ENCODE measurements at places on chromosomes 2 and 18.
A peak's percentile ranks its signal among the peaks of the same experiment; 100 is the strongest.

GRCh38 chr2:65708086-65708485, 275.7 kb upstream of the SPRED2 start:
- no peak for DNase-seq

DNA sequence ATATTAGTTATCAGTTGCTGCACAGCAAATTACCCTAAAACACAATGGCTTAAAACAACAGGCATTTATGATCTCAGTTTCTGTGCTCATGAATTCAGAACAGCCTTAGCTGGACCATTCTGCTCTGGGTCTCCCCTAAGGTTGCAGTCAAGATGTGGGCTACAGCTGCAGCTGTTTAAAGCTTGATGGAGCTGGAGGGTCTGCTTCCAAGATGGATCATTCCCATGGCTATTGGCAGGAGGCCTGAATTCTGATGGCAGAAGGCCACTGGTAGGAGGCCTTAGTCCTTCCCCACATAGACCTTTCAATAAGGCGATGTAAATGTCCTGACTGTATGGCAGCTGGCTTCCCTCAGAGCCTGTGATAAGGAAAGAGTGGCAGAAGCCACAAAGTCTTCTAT, 118.6 kb upstream of the SERPINE2 start:
- DNase-seq, result no peak

DNA sequence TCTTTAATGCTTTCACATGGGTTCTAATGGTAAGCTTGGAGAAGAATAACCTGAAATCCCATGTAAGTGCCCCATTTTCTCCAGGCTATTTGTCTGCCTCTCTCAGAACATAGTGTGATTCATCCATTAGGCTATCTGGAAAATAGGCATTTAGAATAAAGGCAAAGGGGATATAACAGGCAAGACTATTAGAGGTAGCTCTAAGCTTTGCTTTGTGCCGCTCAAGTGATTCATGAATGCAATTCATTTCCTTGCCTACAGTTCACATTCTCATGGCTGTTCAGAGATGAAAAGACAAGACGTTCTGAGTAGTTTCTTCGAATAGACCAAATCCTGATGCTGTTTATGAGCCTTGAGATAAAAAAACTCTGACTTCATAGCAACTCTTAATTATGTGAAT, 101.7 kb downstream of the ANKRD44 start:
- no peak for DNase-seq

DNA sequence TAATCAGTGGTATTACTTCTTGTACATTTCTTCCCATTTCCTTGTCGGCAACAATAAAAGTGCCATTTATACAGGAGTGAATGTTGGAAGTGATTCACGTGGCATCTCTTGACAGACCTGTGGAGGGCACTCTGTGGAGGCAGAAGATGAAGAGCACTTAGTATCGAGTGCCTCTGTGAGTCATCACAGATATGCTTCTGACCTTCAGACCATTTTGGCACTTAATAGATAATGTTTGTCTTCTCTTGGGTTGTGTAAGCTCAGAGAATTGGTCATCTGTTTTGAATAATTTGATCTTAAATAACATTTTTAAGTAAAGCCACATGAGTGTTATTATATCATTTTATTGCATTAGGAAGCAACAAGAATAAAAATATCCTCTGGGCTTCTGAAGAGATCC, 305.5 kb downstream of the PTPRM start:
- DNase-seq, result no peak

- no peak for DNase-seq
Measured at GRCh38 chr2:176555781-176556180, 286.5 kb downstream of the MTX2 start.

DNA sequence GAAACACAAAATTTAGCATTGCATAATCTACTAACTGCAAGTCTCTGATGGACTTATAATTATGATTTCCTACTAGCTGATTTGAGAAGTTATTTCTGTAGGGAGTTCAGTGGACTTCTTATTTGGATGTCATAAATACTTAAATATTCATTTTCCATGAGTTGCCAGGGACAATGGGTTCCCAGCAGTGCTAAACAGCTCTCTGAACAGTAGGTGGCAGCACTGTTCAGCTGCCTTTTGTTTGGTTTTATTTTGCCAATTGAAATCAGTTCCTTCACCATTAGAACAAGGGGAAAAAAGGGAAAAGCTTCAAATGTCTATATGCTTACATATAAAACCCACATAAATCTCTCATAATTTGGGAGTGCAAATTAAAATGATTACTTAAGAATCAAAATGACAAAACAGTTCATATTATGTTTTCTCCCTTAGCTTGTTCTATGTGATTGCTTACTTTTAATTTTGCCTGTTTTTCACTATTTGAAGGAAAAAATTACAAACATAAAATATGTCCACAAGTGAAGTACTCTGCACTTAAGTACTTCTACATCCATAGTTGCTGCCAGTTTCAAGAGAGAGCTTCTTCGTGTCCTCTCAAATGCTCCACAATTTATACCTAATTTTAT, 898.9 kb downstream of the CPS1 start:
- peak; percentile 1 for DNase-seq

GRCh38 chr2:62016957-62017356, 111.5 kb downstream of the COMMD1 start:
- DNase-seq, result no peak

DNA sequence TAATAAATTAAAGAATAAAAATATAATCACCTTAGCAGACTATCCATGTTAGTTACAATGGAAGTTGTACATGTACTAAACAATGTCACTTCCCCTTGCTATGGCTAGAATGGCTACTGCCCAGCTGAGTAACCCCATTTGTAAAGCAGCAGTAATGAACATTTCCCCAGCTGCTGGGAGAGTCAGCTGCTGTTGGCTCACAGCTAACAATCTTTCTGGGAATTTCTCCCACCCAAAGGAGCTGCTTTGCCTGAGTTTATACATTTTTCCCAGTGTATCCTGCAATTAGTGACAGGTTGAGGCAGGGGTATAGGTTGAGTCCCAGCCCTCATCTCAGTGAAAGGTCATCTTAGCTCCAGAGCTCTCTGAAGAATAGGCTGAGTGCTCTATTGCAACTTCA, 665.6 kb upstream of the KLHL29 start:
- no peak for DNase-seq

GRCh38 chr2:80365762-80366161, 61.2 kb upstream of the LRRTM1 start:
- no peak for DNase-seq

DNA sequence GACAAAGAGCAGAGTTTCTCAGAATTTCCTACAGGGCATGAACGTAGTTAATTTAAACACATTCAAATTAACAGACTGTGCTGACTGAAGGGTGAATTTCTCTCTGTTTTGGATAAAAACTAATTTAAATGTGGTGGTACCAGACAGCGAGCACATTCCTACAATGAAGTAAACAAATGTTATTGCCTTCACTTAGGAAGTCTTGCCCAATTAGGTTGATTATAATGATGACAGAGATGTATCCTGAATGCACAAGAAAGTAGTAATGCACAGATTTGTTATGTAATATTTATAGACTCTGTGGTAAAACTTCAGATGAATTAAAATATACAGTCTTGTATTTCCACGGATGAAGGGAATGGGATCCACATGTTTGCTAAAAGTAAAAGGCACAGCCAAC, 507.2 kb downstream of the EPHA4 start:
- no peak for DNase-seq

GRCh38 chr2:54601339-54601738, 122.1 kb upstream of the EML6 start:
- no peak for DNase-seq

DNA sequence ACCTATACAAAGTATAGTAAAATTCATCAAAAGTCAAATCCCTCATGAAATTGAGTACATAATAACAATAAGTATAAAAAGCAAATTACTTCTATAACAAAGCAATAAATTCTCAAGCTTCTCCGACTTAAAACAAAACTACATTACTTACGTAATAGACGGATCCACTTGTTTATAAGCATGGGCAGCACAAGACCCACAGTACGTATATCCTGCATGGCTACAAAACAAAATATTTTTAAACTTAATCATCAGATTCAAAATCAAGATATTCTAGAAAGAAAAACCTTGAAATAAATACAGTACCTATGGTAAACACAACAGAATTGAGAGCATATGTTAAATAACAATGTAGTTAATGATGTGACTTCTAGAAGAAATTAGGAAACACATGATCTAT, 78.9 kb downstream of the MEMO1 start:
- no peak for DNase-seq

DNA sequence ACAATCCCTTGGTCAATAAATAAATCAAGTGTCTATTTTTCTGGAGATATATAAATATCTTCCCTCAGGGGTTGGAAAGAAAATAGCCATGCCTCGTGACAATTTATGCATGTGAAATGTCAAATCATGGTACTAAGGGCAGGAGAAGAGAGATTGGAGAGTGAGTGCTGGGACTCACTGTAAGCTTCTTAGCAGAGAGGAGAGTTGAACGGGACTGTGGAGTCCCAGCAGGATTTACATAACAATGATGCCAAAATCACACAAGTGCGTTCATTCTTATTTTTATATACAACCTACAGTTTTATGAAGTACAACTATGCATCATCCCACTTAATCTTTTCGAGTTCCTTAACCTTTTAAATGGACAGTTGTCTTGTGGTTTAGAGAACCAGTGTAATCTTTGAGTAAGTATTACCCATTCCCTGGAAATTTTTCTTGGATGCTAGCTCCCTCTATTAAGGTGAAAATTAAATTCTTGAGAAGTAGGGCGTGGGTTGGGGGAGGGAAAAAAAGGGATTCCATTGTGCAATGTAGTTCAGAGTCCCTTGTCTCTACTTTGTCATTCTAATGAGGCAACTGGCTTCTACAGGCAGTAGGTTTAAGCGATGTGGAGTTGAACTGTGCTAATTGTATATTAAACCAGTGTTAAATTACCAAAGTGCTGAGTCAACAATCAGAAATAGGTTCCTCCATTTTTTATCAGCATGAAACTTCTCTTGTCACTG, 143.6 kb upstream of the EPHA4 start:
- no peak for DNase-seq

DNA sequence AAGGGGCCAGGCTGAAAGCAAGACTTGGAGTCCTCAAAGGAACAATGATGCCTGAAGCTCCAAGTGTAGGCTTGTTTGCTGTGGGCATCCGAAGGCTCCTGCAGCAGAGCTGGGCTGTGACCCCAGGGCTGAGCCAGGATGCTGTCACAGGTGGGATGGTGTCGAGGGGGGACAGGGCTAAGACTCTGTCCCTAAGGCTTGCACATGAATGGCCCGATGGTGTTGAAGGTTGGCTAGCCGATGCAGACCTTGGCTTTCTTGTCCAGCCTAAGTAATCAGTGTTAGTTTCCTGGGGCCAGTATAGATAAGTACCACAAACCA, 251.0 kb downstream of the NDUFA10 start:
- DNase-seq, result no peak

GRCh38 chr2:175206866-175207265, 25.4 kb upstream of the ATP5MC3 start:
- DNase-seq, result no peak

- DNase-seq, result no peak
Measured at GRCh38 chr18:27377251-27377650, 192.1 kb upstream of the CHST9 start.

DNA sequence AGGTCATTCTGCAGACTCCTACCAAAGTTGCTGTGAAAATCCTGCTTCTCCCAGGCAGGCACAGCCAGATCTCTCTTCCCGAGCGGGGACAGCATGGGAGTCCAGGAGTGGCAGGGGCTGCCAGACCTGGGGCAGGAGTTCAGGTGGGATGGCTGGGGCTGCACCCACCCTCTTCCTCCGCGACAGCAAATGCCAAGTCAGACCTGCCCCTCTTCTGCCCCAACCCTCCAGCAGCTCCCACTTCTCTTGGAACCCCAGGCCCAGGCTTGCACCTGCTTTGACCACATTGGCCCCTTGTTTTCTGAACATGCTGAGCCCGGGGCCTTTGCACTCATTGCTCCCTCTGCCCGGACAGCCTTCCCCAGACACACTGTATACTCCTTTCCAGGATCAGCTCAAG, 288.2 kb upstream of the HS6ST1 start:
- no peak for DNase-seq

DNA sequence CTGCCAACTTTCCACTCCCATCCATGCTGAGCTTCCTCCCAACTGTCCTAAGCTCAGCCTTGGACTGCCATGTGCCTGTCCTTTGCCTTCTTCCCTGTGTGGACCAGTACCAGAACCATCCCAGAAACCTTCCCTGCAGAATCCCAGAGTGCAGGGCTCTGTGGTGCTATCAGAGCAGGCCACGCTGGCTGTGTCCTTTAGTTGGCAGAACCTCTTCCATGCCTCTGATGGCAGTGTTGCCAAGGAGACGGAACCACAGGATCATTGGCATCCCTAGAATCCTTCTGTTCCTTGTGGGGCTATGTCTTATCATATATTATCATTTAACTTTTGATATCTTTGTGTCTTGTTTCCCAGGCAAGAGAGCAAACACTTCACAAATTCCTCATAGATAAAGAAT, 73.0 kb upstream of the NOSTRIN start:
- no peak for DNase-seq

- no peak for DNase-seq
Measured at GRCh38 chr2:155975734-155976133, 356.8 kb downstream of the NR4A2 start.

DNA sequence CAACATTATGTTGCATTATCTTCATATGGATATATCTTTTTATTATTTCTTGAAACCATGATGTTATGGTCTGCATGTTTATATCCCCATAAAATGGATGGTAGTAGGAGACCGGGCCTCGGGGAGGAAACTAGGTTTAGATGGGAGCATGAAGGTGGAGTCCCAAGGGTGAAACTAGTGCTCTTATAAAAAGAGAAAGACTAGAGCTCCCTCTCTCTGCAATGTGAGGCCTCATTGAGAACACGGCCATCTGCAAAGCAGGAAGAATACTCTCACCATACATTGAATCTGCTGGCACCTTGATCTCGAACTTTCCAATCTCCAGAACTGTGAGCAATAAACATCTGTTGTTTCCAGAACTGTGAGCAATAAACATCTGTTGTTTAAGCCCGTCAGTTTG, 64.0 kb downstream of the NXPH2 start:
- DNase-seq, result peak; percentile 19

DNA sequence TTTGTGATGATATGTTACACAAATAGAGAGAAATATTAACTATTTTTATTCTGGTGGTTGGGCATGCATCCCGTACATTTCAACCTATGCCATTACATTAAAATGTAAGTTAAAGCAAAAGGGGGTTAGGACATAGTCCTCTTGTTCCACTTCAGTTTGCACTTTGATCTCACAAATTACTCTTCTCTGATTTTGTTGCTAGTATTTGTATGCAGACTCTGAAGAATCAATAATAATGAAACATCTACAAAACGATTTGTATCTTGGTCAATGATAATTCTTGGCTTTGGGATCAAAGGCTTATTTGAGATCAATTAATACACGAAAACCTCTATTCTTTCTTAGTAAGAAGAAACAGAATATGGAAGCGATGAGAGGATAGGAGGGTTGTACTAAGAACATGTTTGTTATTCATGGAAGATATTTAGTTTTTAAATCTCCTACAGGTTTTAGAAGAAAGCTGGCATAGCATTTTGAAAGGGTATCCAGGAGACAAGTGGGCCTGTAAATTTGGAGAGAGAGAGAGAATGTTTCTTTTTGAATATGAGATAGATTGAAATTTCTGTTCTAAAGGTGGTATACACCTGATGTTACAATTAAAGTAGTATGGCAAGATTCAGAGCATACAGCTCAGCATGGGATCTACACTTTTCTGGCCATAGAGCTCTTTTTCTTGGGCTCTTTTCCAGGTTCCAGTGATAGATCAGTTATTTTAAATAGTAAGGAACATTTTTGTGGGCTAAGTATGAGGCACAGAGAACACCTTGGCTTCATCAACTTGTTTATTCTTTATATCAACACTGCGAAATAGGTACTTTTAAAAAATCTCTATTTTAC, 347.9 kb downstream of the PTPRM start:
- DNase-seq, result no peak

GRCh38 chr2:29949042-29949441, 27.7 kb upstream of the ALK start:
- DNase-seq, result no peak

- peak; percentile 98 for DNase-seq
Measured at GRCh38 chr2:196263181-196263747, 91.9 kb upstream of the STK17B start.

All from Kasumi-1 (cell line).